Stimulated activated CD8-positive, alpha-beta memory T cell treated with anti-CD3 and anti-CD28 coated beads, Interleukin-15, amount 100 ng/mL, for 1 hour (primary cell): ENCODE measurements at places on chromosomes 4 and X.
A peak's percentile ranks its signal among the peaks of the same experiment; 100 is the strongest.

DNA sequence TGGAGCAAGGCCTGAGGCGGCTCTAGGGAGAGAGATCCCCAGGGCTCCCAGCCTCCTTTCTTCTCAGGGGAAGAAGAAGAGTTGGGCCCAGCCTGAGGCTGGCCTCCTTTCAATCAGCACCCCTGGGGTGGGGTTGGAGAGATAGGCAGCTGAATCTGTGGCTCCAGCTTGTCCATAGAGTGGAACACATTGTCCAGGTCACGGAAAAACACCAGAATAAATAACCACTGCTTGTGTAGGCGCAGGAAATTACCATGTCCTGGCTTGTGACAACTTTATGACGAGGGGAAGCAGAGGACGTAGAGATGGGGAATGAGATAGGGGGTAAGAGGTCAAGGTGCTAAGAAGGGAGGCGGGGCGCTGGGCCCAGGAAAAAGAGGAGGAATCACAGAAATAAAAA lies 80.8 kb upstream of the EFNB1 start:
- DNase-seq, result no peak

DNA sequence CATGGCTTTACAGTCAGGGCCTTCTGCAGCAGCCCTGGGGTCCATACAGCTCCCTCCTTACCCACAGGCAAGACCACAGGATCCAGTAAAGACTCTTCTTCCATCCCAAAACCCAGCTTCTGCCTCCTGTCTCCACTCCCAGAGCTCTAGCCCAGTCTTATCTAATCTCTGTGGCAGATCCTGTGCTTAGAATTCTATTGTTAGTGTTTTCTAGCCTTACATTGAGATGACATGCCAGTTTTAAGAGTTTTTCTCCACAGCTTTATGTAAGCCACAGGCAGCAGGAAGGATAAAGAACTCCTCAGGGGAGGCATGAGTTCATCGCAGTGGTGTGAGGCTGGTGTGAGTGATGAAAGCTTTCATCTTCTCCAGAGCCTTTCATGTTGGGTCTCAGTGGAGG lies 129.1 kb downstream of the RCHY1 start:
- DNase-seq, result no peak

GRCh38 chr4:52641854-52642563 lies 17.1 kb downstream of the USP46 start:
- DNase-seq, result no peak

DNA sequence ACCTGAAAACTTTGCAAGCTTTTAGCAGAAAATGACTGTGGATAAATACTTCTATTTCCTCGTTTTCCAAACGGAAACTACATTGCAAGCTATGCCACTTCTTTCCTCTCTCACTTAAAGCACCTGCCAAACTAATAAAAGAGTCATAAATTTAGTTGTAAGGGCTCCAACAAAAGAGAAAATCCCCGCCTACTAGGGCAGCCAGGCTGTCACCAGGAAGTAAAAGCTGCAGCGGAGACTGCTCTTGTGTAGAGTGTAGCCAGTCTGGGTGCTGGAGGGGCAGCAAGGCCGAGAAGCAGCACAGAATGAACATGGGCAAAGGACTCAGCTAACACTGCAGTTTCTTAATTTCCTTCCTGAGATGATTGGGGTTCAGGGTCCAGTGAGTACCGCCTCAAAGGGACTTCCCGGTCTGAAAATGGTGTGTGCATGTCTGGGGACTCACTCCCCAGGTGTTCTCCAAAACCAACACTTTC lies 89.3 kb upstream of the MAML3 start:
- DNase-seq, result no peak

GRCh38 chrX:121161501-121161933 lies 114.1 kb downstream of the GLUD2 start:
- no peak for DNase-seq

- no peak for DNase-seq
Measured at GRCh38 chr4:6727081-6727942, 11.3 kb downstream of the BLOC1S4 start.

DNA sequence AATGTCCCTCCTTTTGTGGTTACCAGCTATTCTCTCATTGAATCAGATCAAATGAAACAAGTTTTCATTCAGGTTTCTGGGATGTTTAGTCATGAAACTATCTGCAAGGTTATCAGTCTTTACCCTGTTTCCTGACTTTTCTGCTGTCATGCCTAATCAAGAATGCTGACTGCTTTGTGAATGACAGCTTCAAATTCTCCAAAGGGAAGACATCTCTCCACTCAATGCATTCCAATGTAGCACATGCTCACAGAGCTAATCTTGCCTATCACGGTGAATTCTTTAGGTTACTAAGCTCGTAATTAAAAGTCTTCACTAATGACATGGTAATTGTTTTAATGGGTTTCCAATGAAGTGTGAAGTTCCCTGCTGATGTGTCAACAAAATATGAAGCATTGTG lies 1068.5 kb downstream of the PCDH7 start:
- DNase-seq, result no peak

DNA sequence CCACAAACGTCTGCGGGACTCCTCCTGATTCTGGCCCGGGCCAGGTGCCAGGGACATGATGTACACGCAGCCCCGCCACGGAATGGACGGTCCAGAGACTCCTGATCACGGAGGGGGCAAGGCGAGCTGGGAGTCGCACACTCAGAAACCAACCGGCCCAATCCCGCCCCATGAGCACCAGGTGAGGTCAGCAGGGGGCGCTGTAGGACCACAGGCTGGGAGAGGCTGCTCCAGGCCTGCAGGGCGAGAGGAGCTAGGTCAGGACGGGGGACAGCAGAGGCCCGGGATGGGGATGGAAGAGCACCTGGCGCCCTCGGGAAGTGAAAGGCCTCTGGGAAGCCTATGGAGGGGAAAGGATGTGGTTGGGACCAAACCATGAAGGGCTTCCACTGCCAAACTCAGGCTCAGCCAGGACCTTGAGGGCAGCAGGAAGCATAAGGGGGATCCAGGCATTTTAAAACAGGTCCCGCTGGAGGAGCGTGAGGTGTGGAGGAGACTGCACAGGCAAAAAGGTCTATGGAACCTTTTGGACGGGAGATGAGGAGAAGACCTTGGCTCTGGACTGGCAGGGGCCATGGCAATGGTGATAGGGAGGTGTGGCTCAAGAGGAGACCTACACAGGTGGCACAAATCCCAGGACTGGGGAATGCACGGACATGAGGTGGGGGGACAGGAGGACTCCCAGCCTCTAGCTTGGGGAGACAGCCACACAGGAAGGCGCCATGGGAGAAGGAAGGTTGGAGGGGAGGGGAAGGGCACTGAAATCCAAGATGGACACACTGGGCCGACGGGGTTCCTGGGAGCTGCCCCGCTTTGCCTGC lies 79.2 kb downstream of the MTMR1 start:
- DNase-seq, result peak; percentile 31
